Activated T-helper 2 cell treated with anti-CD3 and anti-CD28 coated beads, Interferon-gamma antibody, Interleukin-2, Interleukin-4, amounts not matched to agents 10 μg/mL and 5 μg/mL and 100 μg/mL, durations not matched to agents 14 hours and 24 hours and 36 hours (primary cell): ENCODE measurements at places on chromosomes 16 and 17. TPM values are rescaled to one million over a fixed set of nuclear protein-coding genes. Genes with fewer than 3 reads are reported as not detected.

DNA sequence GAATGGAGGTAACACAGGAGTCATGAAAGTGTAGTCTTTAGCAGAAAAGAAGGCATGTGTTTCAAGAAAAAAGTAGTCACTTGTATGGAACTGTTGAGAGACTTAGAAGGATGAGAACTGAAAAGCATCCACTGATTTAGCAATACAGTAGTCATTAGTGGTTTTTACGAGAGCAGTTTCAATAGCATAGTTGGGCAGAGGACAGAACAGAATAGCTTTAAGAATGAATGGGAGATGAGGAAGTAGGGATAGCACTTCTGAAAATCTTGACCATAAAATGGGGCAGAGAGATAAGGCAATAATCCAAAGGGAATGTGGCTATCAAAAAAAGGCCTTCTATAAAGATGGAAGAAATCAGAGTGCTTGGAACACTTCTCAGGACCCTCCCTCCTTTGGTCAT lies 64.8 kb upstream of the C17orf78 start:
- H3K4me3 ChIP-seq = no peak overlapping the region
- DNase-seq = no peak
- H3K4me1 ChIP-seq = peaks cover 4% of the 10 kb centered on the region
- no peaks in the 10 kb centered on the region for H3K27me3 ChIP-seq
- no peak overlapping the region for H3K27ac ChIP-seq
- peaks cover 32% of the 10 kb centered on the region for H3K36me3 ChIP-seq

The CES1 gene
- total RNA-seq = not detected in 2 replicates

The G6PC1 gene
- not detected in 2 replicates for total RNA-seq

DNA sequence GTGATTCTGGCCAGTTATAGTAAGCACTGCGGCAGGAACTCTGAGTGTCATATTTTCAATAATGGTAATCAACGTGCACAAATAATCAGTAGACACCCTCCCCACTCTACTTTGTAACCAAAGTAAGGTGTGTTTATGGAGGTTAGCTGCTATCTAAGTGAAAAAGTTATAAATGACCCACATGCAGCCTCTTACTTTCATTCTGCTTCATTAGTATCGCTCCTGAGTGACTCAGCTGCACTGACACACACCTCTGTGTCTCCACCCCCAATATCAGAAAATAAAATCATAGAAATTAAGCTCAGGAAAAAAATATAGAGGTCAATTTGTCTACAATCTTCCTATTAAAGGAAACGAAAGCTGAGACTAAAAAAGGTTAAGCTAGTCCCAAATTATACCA lies 64.1 kb upstream of the TRAP1 start:
- DNase-seq = no peak
- H3K27ac ChIP-seq = no peak overlapping the region
- no peaks in the 10 kb centered on the region for H3K27me3 ChIP-seq
- H3K36me3 ChIP-seq = peaks cover 79% of the 10 kb centered on the region

GRCh38 chr17:1807890-1808289 lies 21.8 kb downstream of the SMYD4 start:
- H3K4me3 ChIP-seq = no peak overlapping the region
- no peak for DNase-seq
- H3K27ac ChIP-seq = no peak overlapping the region
